Activated naive CD8-positive, alpha-beta T cell treated with anti-CD3 and anti-CD28 coated beads for 36 hours (primary cell): ENCODE measurements at places on chromosomes 6 and 20.

- DNase-seq: no peak
These were observed 28.8 kb upstream of the LIN28B start for GRCh38 chr6:104928141-104928540.

DNA sequence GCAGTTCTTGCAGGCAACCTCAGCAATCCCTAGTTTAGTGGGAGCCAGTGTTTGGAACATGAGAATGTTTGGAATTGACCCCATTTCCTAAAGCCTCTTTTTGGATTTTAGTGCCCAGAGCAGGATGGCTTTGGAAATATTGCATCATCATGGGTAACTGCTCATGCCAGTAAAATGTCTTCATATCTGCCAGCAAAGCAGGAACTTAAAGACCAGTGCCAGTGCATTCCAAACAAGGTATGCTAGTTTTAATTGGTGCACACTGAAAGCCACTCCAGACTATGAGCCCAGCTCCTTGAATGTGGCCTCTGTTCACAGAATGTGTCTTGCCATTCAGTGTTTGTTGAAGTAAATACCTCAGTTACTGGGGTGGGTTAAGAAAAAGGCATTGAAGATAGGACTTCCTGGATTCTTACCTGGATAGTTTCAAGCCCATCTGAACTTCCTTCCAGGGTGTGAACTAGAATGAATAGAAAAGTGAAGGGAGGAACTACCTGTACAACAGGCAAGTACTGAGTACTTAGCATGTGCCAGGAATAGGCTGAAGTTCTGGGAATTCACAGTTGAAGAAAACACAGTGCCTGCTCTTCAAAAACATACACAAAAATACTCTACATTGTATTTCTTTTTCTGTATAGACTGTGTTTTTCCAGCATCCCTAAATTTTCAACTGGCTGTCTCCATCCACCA, 70.5 kb downstream of the COL19A1 start:
- DNase-seq: no peak

DNA sequence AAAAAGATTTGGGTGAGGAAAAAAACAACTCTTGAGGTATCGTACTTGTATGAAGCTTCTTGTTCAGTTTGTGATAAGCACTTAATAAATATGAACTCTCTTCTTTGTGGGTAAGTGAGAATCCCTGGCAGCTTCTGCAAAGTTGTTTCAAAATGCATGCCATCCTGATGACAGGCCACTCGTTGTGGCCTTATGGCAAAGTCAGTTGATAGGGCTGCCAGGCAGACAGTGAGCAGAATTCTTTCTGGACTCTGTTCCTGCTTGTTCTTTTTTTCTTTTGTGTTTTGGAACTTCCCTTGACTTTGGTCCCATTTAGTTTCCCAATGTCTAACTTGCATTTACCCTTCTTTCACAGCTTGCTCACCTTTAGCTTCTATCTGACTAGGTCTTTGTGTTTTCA, 983.5 kb upstream of the FLRT3 start:
- no peak for DNase-seq

DNA sequence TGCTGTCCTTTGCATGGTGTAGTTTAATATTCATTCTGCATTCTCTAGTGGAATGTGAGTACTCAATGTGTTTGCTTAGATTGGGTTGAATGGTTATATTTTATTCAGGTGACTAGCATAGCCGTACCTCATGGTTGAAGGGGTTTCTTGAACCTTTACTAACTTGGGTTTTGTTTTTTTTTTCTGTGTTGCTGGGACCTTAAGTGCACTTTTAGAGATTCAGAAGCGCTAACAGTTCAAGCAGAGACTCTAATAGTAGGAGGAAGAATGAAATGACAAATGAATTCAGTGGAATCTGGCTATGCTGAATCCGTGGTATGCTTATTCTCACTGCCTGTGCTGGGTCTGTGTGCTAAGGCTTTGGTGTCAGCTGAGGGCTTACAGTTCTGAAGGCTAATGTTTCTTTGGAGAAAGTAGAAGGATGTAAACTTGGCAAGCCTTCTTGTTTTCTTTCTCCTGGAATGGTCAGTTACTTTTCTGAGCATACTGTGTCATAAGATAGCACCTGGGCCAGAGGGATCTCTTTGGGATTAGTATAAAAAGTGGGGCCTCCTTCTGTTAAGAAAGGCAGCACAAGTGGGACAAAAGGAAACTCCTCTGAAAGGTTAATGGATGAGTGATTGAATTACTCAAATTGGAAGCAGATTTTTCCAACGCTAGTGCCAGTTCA, 28.7 kb downstream of the RNF144B start:
- no peak for DNase-seq

GRCh38 chr6:33799454-33800113, 4.2 kb downstream of the MLN start:
- DNase-seq: no peak

- no peak for DNase-seq
These were observed 26.7 kb upstream of the TMEM14A start for GRCh38 chr6:52644253-52644652.

GRCh38 chr20:1841554-1842140, 53.6 kb upstream of the SIRPA start:
- no peak for DNase-seq

- no peak for DNase-seq
These were observed 246.0 kb upstream of the RUNX2 start for GRCh38 chr6:45082091-45082490.

- no peak for DNase-seq
These were observed 32.7 kb upstream of the CCR6 start for GRCh38 chr6:167090171-167090570.

- no peak for DNase-seq
These were observed 632.9 kb downstream of the MAFB start for GRCh38 chr20:40056171-40056570.

GRCh38 chr6:129750360-129750759, 40.4 kb upstream of the ARHGAP18 start:
- DNase-seq: no peak

DNA sequence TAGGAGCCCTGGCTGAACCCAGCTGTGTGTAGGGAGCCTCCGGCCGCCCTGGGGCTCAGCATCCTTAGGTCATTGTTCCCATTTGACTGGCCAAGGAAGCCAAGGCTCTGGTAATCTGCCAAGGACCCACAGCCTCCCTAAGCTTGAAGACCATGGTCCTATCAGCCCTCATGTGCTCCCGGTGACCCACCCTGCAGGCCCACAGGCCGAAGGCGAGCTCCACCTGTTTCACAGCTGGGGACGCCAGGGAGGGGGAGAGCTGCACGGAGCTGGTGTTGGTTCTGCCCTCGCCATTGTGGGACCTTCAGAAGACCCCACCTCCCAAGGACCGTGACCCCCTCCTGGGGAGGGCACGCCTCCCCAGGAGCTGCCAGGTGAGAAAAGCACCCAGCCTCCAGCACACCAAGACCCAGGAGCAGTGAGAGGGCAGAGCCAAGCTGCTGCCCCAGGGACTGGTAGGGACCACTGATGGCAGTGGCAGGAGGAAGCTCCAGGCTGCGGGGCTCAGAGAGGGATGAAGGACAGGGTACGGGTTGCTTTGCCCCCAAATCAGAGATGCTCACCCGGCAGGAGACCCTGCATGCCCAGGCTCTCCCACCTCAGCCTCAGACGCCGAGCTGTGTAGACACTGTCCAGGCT, 30.7 kb upstream of the MRGBP start:
- no peak for DNase-seq

- DNase-seq: no peak
These were observed 14.9 kb upstream of the MRS2 start for GRCh38 chr6:24387818-24388217.

DNA sequence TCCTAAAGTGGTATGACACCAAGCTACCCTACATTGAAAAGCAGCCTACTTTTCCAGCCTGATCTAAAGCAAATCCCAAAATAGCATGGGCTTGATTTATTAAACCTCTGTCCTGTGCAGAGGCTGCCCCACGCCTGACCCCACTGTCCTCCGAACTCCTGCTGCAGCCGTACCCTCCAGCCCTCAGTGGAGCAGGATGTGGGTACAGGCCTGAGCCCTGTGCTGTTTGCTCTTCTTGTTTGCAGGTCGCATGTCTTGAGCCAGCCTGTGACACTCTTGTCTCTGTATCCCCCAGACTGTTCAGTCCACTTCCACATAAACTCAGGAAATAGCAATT, 61.2 kb downstream of the RPP40 start:
- DNase-seq: no peak

- DNase-seq: no peak
These were observed 153.3 kb upstream of the ENPP5 start for GRCh38 chr6:46323966-46324622.

GRCh38 chr20:57106030-57106682, 160.3 kb downstream of the BMP7 start:
- no peak for DNase-seq

DNA sequence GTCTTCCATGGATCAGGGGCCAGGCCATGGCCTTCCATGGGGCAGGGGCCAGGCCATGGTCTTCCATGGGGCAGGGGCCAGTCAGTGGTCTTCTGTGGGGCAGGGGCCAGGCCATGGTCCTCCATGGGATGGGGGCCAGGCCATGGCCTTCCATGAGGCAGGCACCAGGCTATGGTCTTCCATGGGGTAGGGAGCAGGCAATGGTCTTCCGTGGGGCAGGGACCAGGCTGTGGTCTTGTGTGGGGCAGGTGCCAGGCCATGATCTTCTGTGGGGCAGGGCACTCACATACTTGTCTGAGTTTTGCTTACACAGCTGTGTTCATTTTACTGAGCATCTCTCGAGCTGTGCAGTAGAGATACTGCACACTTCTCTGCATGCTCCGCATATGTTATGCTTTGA, 57.3 kb upstream of the THBS2 start:
- DNase-seq: no peak

- DNase-seq: no peak
These were observed 17.1 kb downstream of the REPS1 start for GRCh38 chr6:138970856-138971425.

DNA sequence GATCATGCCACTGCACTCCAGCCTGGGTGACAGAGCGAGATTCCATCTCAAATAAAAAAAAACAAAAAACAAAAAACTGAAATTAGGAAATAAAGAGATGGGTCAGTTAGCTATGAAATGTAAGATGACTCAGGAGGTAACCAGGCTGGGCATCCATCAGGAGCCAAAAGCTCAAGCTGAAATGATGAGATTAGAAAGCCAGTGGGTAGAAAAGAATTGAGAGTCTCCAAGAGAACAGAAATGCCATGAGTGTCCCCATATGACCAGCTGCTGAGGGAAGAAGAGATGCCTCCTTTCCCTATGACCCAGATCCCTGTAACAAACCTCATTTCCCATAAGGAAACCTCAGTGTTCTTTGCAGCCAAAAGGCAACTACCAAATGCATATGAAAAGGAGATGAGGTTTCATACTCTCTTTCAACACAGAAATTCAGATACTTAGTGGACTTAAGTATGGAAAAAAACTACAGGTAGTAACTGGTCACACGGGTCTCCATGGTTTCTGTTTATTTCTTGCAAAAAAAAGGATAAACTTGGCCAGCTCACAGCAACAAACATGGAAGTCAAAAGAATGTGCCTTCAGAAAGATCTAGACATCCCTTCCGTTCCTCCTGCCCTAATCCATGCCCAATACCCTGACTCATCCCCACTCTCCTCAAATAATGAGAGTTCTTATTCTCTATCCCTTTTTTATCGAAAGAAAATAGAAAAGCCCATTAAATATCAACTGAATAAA, 8.1 kb downstream of the ARHGAP18 start:
- DNase-seq: no peak

DNA sequence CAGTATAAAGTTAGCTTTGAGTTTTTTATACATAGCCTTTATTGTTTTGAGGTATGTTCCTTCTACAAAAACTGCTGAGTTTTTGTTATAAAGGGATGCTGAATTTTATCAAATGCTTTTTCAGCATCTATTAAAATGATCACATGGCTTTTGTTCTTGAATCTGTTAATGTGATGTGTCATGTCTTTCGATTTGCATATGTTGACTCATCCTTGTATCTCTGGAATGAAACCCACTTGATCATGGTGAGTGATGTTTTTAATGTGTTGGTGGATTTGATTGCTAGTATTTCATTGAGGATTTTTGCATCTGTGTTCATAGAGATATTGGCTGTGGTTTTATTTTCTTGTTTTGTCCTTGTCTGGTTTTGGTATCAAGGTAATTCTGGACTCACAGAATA, 24.7 kb upstream of the BLCAP start:
- DNase-seq: no peak

DNA sequence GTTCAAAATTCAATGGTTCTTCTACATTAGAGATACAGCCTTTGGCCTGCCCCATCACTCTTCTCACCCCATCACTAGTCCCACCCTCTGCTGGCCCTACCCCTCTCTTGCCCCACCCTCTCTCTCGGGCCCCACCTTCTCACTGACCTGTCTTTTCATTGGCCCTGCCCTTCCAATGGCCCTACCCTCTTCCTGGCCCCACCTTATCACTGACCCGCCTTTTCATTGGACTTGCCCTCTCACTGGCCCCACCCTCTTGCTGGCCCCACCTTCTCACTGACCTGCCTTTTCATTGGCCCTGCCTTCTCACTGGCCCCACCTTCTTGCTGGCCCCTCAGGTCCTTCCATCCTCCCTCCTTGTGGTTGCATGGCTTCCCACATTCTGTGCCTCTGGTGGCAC, 107.2 kb upstream of the PLEKHG1 start:
- no peak for DNase-seq

GRCh38 chr6:44826025-44826676, 438.6 kb downstream of the CDC5L start:
- no peak for DNase-seq

GRCh38 chr6:157831424-157832249, 8.6 kb downstream of the SNX9 start:
- DNase-seq: no peak

GRCh38 chr6:169190144-169190584, 63.5 kb downstream of the THBS2 start:
- DNase-seq: no peak

- no peak for DNase-seq
These were observed 207.1 kb upstream of the POU3F2 start for GRCh38 chr6:98627129-98627775.

- DNase-seq: no peak
These were observed 71.9 kb upstream of the TOP1 start for GRCh38 chr20:40956542-40957264.

- no peak for DNase-seq
These were observed 1.5 kb downstream of the RIOK1 start for GRCh38 chr6:7391151-7391550.

DNA sequence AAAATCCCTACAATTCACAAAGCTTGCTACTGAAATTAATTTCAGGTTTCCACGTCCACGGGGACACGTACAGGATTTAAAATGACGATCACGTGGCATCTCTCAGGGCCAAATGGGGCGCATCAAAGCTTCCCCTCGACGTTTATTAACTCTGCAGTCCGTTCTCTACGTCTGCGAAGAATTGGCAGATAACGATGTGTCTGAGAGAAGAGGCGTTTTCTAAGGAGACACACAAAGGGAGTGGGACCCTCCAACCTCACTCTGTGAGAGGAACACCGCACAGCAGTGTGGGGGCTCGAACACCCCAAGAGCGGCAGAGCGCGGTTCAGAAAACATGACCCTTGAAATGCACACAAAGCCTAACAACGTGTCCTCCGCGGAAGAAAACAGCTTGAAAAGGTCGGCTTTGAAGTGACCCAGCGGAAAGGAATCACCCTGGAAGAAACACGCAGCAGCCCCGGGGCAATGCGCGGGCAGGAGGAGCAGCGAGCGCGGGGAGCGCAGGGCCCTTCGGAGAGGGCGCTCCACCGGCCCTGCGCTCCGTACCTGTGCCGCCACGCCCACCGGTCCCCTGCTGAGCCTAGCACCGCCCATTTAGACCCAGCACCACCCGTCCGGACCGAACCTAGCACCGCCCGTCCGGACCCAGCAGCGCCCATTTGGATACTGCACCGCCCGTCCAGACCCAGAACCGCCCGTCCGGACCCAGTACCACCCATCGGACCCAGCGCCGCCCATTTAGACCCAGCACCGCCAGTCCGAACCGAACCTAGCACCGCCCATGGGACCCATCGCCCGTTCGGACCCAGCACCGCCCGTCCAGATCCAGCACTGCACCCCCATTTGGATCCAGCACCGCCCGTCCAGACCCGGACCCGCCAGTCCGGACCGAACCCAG, 1.1 kb upstream of the AFDN start:
- peak; percentile 8 for DNase-seq
